Stimulated activated CD8-positive, alpha-beta memory T cell treated with anti-CD3 and anti-CD28 coated beads, Interleukin-4, amount 100 ng/mL, for 1 hour (primary cell): ENCODE measurements at places on chromosomes 11 and 22.
A peak's percentile ranks its signal among the peaks of the same experiment; 100 is the strongest.

DNA sequence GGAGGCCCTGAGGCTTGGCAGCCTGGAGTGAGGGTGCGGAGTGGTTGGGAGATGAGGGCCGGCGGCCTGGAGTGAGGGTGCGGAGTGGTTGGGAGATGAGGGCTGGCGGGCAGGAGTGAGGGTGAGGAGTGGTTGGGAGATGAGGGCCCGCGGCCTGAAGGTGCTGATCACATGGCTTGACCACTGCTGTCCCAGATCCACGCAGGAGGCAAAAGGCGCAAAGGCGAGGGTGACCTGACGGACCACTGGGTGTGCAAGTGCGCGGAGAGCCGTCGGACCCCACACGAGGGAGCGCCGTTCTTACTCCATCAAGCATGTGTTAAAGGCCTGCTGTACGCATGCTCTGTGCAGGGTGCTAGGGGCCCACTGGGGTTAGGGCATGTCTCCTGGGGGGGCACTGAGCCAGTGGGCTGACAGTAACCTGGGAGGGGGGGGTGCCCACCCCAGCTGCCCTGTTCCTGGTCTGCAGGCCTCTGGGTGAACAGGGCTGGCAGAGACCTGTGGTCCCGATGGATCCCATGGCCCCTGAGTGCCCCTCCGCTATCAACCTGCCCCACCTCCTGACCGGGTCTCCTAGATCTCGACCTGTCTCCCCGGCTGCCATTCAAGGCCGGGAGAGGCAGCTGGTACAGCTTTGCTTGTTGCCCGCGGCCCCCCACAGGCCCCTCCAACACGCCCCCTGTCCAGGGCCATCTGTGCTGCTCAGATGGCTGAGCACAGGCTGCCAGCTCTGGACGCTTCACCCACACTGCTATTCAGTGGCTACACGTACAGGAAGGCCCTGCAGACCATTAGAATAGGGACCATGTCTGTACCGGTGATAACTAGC is 21.1 kb downstream of the MRGPRD start:
- no peak for DNase-seq

DNA sequence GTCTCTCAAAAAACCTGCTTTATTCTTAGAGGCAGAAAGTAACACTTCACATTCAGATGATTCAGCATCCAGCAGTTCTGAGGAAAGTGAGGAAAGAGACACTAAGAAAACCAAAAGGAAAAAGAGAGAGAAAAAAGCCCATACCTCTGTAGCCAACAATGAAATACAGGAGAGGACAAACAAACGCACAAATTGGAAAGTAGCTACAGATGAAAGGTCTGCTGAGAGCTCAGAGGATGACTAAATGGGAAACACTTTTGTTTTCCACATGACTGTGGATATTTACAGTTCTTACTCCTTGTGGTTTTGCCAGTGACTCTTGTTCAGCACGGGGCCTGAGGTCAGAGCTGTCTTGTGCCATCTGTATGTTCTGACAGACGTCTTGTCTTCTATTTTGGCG is 3.8 kb downstream of the TIMM8B start:
- DNase-seq = no peak

- no peak for DNase-seq
Measured at GRCh38 chr11:29231991-29232390, 784.8 kb downstream of the KCNA4 start.

DNA sequence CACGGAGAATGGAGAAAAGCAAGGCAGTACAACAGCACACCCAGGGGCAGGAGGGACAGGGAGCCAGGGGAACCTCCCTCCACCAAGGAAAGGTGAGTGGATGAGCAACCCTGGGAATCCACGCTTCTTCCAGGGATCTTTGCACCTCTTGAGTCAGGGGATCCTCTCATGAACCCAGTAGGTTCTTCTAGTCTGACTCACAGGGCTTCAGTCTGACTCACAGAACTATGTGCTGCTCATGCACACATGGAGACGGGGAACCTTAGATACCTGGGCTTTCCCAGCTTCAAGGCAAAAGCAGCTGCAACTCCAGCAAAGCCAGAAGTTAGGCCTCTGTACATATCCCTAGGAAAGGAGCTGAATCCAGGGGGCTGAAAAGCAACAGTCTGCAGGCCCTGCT is 1021.4 kb upstream of the TENM4 start:
- DNase-seq = no peak

GRCh38 chr22:50177537-50178470 is 7.3 kb downstream of the PANX2 start:
- DNase-seq = no peak

DNA sequence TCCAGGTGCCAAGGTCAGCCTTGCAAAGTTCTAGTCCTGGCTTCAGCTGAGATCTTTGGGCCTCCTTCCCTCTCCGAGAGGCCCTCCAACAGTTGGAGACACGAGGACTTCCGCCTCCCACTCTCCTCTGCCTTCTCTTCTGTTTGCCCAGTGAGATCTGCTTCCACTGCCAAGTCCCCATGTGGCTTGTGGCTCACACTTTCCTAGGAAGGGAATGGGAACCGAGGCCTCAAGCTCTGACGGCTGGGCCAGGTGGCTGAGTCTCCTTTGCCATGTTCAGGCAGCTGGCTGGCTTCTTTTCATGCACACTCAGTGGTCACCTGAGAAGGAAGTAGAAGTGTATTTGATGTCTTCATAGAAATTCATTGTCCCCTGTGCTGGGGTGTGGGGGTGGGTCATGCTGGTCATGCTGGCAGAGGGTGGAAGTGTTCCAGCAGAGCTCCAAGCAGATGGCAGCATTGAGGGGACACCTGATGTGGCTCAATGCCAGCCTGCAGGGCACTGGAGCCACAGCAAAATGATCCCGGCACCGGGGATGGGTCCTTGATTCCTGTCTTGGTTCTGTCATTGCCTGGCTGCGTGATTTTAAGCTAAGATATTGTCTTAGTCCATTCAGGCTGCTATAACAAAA is 130.4 kb downstream of the ADAMTS15 start:
- DNase-seq = no peak

- no peak for DNase-seq
Measured at GRCh38 chr11:40597546-40598113, 861.8 kb downstream of the LRRC4C start.

GRCh38 chr22:20805972-20806471 is 32.1 kb downstream of the SERPIND1 start:
- DNase-seq = no peak

GRCh38 chr22:34198976-34199375 is 278.7 kb upstream of the LARGE1 start:
- DNase-seq = no peak

- DNase-seq = no peak
Measured at GRCh38 chr22:39815932-39816331, 77.6 kb downstream of the ENTHD1 start.

DNA sequence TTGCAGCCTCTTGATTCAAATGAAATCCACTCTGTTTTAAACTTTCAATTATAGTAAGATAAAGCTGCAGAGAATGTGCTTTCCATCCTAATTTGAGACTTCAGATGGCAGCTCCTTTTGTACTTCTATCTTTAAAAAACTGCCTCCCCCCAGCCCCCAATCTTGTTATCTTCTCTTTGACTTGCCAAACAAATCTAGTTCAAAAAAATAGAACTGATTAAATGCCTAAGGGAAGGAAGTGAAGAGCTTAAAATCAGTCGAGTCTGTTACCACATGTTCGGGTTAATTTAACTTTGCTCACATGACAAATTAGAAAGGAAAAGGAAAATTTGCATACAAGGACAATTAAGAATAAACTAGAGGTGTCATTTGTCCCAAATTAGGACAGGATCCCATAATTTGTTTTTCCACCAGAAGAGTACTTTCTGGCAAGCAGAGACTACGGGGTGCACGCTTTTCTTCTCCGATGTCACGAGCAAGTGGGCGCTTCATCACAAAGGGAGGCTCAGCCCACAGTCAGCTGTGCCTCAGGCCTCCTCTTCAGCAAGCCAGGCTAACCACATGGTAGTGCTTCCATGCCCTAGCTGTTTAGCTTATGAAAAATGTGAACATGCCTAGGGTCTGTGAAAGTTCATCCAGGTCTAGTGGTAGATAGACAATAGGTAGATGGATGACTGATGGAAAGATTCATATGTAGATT is 69.0 kb upstream of the LDLRAD3 start:
- DNase-seq = no peak

GRCh38 chr11:20610825-20611224 is 11.4 kb downstream of the SLC6A5 start:
- no peak for DNase-seq

- no peak for DNase-seq
Measured at GRCh38 chr11:117420143-117420485, 92.5 kb downstream of the CEP164 start.

DNA sequence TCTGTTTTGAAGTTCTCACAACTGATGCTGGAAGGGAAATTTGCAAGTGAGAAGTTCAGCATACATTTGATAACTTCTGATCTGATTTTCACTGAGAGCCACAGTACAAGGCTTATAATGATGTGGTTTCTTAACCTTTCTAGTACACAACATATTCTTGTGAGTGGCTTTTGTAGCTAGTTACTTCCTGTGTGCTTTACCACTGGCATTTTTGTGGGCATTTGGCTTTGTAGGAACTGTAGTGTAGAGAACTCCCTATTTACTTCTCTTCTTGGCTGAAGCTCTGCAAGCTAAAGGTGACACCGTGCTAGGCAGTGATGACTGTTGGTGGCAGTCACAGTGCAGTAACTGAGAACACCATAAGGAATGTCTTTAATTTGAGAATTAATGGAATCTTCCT is 14.9 kb downstream of the USP47 start:
- no peak for DNase-seq

- no peak for DNase-seq
Measured at GRCh38 chr11:86948733-86949132, 6.5 kb downstream of the FZD4 start.

DNA sequence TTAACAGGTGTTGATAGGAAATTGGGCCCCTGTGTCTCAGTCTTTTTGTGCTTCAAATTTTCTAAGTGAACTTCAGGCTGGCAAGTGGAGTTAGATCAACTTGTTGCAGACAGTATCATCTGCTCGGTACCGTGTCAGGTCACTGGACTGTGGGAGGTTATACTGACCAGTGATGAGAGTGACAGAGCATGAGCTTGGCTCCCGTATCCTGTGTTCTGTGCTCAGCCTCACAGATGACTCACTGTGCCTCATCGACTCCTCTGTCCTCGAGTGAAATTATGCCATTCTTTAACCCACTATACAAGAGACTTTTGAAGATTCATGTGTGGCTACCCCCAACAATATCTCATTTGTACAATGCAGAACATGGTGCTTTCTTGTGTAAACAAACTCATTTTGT is 7.9 kb downstream of the GRAP2 start:
- no peak for DNase-seq

DNA sequence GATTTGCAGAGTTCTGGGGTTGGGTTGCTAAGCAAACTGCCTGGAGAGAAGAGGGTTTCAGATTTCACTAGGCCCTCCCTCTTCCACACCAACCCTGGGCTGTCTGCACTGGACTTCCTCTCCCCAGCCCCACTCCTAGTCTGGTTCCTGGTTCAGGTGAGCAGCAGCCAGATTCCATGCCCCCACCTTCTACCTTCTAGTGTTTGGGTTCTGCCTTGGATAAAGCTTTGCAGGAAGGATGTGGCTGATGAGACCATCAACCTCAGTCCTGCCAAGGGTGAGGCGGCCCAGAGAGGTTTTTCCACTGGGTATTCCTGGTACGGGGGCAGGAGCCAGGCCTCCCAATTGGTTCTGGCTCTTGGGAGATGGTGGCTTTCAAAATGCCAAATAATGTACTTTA is 68.3 kb downstream of the BCR start:
- no peak for DNase-seq

GRCh38 chr22:41245917-41246499 is 5.3 kb upstream of the CHADL start:
- no peak for DNase-seq

GRCh38 chr11:65279741-65280440 is 18.1 kb downstream of the POLA2 start:
- DNase-seq = no peak

DNA sequence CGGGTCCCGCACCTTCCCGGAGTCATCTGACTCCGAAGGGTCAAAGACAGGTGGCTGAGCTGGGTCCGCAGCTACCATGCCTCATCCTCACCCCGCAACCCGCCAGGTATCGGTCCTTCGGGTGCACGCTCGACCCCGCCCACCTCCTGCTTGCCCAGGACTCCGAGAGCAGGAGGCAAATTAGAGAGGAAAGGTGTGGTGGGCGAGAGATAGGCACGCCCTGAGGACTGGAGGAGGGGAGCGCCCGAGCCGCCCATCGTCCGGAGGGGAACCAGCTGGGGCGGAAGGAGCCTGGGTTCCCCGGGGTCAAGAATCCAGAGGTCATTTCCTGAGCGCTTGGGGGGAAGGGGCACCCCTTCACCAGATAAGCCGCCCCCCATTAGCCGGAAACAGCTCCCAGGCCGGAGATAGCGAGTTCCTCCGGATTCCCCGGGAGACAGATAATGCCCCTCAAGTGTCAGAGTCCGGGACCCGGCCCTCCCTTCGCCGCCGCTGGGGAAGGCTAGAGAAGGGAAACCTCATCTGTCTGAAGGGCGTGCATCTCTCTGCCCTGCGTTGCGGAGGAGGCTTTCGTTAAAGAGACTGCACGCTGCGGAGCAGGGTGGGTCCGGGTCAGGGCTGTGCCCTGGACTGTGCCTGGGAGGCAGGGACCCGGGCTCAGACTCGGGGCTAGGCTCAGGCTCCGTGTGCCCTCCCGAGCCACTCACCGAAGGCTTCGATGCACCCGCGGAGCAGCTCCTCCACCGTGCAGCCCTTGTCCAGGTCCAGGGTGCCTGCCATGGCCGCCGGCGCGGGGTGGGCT is 1.7 kb downstream of the RASGRP2 start:
- no peak for DNase-seq

GRCh38 chr11:69877235-69877634 is 58.0 kb upstream of the FGF3 start:
- no peak for DNase-seq

DNA sequence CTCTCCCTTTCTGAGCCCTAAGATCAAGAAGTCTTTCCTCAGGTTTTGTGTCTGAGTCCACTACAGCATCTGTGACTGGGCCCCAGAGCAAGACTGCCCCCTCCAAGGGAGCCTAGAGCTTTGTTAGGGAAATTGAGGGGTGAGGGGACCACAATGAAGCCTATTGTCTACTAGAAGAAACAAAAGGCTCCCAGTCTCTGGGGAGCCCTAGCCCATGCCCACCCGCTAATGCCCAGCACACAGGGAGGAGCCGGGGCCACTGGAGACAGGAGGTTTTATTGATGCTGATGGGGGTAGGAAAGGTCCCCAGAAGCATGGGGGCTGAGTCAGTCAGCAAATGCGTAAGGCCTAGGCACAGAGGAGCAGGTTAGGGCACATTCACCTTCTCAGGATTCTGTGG is 14.0 kb downstream of the RHOG start:
- DNase-seq = no peak

GRCh38 chr11:62665599-62666258 is 617 bp downstream of the CSKMT start:
- peak; percentile 45 for DNase-seq

DNA sequence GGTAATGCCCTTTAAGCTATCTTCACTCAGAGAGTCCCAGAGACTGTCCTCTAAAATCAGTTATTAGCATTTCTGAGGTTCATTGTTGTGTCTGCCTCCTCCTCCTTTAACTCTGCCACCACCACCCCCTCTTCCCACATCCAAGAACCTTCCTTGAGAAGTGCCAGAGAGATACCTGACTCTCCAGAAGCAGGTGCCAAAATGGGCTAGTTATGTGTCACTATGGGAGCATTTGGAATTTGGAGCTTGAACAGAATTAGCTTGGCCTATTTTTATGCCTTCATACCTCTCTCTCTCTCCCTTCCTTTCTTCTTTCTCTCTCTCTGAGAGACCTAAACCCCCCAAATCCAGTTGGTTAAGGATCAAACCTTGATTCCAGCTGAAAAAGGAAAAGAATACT is 75.9 kb downstream of the AMOTL1 start:
- no peak for DNase-seq

- no peak for DNase-seq
Measured at GRCh38 chr22:35777335-35777975, 59.8 kb downstream of the APOL5 start.
